AG04450 (cell line): ENCODE measurements at places on chromosomes 7 and 10.

- DNase-seq: no peak
These were observed 83.2 kb downstream of the AHCYL2 start for GRCh38 chr7:129308047-129308446.

GRCh38 chr10:11150879-11151415, 133.3 kb downstream of the CELF2 start:
- no peak for DNase-seq

- no peak for DNase-seq
These were observed 24.8 kb downstream of the AGAP3 start for GRCh38 chr7:151110941-151111645.

DNA sequence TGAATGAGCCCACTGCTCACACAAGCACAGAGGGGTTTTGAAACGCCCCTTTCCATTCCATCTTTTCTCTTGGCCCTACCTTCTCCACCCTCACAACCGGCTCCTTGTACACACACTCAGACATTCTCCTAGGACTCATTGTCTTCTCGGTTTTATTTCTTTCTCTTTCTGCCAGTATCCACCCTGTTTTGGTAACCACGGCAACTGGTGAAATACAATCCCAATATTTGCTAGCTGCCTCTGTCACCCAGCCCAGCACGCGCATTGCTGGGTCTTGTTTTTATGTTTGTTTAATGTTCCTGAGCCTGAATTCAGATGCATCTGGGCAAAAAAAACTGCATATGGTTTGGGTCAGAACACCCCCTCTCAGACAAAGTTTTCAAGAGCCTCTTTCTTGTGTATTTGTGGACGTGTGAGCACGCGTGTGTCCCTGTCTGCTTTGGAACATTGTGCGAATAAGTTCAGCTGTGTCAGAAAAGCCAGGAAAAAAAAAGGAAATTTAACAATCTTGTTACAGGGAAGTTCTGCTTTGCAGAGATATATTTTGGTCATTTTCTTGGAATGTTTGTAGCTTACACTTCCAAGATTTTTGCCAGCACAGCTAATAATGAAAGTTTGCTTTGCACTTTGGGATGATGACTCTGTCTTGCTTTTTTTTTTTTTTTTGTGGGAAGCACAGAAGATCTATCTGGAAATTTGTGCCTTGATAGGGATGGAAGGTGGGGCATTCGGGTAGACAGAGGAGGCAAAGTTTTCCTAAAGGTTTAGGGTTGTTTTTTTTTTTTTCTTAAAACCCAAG, 225.9 kb downstream of the TRIL start:
- peak; percentile 21 for DNase-seq

DNA sequence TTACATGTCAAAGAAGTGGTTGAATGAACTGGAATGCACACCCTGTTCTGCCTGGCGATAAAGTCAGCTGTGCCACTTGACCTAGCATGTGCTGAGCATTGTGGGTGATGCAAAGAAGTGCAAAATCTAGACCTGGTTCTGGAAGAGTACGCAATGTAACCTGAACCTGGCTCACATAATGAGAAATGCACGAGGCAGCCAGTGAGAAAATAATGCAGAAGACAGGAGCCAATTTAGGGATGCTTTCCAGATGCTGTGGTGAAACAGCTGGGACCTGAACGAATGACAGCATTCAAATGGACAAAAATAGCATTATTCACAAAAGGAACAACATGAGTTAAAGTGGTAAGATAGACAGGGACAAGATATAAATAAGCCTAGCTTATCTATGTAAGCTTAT, 402.6 kb downstream of the SORCS1 start:
- no peak for DNase-seq

- peak; percentile 100 for DNase-seq
These were observed 69.3 kb downstream of the ETV1 start for GRCh38 chr7:13920053-13920697.
